KBM-7 (cell line): ENCODE measurements at places on chromosomes 5 and 9.

GRCh38 chr5:181053488-181054121, 13.5 kb downstream of the BTNL9 start:
- DNase-seq: no peak

- DNase-seq: no peak
Measured at GRCh38 chr9:121310571-121310970, 42.6 kb downstream of the GSN start.

DNA sequence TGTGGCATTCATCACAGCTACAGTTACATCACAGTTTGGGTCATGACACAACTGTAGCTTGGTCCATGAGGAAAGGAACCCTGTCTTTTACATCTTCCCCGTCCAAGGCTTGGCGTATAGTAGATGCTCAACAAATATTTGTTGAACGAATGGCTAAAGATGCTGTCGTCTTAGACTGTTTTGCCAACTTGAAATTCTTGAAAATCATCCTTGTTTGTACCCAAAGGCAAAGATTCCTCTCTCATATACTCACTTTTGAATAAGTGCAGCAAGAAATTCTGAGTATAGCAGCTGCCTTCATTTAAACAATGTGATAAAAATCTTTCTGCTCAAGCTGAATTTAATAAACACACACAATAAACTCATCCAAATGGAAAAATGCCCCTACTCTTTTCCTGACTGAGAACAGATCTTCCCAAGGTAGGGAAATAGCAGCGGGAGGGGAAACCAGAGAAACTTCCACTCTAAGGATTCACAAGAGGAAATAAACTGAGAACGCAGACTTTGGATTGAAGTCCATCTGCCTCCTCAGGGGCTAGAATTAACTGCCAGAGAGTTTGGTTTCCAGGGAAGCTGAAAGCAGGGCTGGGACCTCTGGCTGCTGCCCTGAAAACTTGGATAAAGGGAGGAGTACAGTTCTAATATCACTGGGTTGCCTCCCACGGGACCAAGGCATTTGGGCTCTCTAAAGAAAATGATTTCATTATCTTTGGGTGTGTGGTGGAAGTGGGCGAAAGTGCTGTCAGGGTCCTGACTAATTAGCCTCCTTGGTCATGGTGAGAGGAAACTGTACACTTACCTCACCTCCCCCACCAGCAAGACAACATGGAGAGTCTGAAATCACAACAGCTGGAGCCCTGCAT, 99.1 kb downstream of the DPYSL3 start:
- no peak for DNase-seq

GRCh38 chr5:77627869-77628674, 10.4 kb downstream of the OTP start:
- DNase-seq: no peak

- no peak for DNase-seq
Measured at GRCh38 chr5:143244990-143245389, 158.5 kb downstream of the NR3C1 start.

DNA sequence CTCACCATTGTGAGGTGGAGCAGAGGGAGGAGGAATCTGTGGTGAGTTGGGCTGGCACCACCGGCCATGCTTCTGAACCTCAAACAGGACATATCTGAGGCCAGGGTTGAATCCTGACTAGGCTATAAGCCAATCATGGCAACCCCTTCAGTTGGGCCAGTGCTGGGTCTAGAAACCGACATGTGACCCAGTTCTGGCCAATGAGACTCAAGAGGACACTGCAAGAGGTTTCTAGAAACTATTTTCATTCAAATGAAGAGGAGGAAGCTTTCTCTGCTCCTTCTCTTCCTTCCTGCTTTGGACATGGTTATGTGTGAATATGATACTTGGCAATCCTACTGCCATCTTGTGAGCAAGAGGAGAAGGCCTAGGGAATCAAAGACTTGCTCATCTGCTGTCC, 417.7 kb downstream of the SEMA5A start:
- no peak for DNase-seq

DNA sequence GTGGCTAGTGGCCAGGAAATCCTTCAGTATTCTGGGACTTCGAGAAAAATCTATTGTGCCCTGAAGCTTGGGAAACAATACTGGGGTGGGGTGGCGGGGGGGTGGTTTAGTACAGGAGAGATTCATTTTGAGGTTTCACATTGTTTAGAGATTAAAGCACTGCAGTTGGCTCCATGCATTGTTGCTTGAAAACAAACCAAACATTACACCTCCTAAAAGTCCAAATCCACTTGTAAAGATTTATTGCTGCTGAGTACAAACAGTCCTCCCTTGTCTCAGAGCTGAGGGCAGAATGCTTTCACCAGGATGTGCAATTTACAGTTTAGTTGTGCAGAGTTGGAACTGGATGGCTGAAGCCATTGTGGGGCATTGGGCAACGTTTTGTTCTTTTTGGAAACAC, 49.4 kb downstream of the GGTA1 start:
- DNase-seq: no peak

- DNase-seq: no peak
Measured at GRCh38 chr9:3989915-3990314, 310.0 kb downstream of the GLIS3 start.

DNA sequence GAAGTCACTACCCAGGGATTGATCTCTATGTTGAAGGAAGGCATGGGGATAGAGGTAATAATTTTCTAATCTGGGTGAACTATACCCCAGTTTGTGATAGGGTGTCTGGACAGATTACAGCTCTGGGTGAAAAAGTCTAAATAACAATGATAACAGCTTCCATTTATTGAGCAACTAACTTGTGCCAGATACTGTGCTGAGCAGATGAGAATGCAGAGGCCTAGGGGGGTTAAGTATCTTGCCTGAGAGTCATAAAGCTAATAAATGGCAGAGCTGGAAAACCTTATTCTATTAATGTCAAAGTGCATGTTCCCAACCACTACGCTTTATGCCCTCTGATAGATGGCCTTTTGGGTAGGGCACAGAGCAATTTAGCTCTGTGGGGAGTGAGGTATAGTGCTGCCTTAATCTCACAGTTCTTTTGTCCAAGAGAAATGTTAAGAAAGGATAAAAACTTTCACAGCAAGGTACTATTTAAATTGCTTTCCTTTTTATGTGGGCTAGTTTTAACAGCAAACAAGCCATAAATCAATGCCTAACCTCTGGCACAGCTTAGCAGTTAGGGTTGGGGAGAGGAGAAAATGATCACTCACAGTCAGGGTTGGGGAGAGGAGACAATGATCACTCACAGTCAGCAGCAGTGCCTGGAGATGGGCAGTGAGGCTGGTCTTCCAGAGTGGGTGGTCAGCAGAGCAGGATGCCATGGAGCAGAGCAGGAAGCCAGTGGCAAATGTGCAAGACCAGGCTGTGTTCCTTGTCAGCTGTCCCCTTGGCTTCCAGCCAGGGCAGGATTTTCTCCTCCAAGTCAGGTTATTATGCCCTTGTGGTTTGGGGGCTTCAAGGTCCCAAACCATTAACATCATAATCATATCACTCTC, 187.0 kb downstream of the CARTPT start:
- no peak for DNase-seq

DNA sequence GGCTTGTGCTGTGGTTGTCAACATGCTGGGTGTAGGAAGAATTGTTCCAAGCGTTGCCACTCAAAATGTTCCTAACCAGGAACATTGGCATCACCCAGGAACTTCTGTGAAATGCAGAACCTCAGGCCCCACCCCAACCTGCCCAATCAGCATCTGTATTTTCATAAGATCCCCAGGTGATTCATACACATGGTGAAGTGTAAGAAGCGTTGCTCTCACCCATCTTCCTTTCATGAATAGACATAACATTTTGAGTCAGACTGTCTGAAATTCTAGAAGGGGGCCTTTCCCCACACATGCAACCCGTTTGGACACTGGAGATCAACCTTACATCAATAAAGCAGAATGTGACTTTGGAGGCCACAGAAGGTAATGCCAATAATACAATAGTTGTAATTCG, 9.3 kb upstream of the AFAP1L1 start:
- DNase-seq: no peak

- no peak for DNase-seq
Measured at GRCh38 chr5:141586246-141586645, 32.6 kb downstream of the DIAPH1 start.

DNA sequence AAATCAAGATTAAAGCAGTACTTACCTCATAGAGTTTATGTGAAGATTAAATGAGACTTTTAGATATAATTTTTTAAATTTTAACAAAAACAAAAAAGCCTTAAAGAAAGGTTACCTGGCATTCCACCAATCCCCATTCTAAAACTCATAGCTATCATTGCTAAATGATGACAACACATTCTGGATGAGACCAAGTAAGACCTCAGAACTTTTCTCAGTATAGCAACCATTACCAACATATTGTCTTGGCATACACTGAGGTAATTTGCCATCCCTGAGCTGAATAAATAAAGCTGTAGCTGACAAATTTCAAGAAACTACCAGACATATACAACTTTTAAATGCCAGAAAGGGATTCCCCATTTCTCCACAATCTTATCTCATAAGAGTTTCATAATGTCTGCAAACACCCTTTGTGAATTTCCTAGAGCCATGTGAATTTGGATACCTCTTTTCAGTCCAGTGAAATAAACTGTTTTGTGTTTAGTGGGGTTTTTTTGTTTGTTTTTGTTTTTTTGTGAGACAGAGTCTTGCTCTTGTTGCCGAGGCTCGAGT, 29.5 kb downstream of the RANBP3L start:
- no peak for DNase-seq

DNA sequence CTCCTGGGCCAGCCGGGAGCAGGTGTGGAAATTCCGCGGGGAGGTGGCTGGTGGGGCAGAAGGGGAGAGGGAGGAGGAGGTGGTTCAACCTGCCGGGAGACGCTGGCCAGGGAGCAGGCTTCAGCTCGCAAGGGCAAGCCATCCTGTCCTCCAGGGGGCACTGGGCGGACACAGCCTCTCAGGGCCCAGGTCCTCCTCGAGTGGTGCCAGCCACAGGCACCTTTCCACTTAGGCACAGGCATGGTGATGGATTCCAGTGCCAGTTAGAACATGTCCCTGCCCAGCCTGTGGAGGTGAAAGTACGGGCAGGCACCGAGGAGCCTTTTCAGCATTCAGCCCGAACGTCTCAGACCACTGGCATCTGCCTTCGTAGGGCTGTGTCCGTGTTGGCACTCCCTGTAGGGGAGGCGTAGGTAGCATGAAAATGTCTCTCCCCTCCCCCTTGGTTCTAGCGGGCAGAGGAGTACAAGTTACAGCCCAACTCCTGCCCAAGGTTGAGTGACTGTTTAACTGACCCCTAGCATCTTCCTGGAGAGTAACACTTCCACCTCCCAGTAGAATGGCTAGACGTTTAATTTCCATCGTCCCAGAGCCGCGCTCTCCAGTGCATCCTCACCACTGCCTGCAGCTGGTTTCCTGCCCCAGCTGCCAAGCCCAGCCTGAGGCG, 48.9 kb downstream of the DAB2IP start:
- no peak for DNase-seq

DNA sequence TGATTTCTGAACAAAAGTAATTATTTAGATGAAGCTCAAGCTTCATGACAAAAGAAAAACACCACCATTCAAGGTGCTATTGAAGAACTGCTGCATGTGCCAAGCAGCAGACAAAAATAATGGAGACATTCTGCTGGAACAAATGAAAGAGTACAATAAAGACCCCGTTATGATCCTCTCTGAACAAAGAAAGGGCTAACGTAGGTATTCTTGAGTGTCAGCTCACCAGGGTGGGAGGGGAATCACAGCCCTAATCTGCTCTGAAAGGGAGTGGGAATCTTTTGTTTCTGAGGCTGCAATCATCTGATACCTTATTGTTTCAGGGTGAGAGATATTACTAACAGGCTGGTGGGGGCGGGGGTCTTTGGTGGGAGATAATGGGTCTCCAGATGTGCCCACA, 15.4 kb downstream of the CEMIP2 start:
- DNase-seq: no peak

DNA sequence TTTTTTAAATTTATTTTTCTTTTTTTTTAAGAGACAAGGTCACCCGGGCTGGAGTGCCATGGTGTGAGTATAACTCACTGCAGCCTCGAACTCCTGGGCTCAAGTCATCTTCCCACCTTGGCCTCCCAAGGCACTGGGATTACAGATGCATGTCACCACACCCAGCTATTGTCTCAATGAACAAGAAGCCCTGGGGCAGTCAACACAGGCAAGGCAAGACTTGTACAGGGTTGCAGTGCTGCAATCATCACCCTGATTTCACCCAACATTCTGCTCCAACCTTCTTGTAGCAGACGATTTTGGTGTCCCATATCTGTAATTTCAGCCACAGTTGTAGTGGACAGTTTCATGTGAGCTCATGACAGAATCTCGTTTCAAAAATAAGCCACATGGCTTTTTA, 205.8 kb upstream of the KIF2A start:
- DNase-seq: no peak

DNA sequence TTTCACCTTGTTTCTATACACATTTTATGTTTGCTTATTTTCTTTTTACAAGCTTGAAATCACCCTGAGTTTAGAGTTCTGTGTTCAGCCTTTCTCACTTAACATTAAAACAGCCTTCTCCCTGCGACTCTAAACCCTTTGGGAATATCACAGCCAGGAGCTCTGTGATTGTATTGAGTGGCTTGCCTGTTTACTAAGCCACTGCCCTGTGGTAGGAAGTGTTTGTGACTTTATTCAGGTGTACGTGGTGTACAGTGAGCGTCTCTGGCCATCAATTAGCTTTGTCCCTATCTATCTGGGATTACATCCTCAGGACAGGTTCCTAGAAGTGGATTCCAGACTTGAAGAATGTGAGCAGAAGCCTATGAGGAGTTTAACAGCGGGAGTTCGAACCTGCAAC, 11.0 kb upstream of the NEURL1B start:
- no peak for DNase-seq

GRCh38 chr5:149130121-149130914, 11.0 kb upstream of the ABLIM3 start:
- DNase-seq: no peak

DNA sequence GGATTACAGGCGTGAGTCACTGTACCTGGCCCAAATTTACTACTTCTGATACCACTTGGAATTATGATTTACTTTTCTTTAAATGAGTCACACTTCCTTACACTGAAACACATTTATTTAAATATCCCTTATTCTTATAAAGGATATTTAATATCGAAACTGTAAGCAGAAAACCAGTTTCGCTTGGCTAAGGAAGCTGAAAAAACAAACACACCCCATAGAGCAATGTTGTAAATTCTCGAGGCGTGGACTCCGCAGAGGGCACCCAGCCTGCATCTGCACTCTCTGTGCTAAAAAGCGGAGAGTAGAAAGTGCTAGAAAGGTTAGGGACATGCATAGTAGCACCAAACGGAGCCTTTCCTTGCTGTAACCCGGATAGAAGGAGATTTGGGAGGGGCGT, 86.5 kb downstream of the HMCN2 start:
- no peak for DNase-seq

DNA sequence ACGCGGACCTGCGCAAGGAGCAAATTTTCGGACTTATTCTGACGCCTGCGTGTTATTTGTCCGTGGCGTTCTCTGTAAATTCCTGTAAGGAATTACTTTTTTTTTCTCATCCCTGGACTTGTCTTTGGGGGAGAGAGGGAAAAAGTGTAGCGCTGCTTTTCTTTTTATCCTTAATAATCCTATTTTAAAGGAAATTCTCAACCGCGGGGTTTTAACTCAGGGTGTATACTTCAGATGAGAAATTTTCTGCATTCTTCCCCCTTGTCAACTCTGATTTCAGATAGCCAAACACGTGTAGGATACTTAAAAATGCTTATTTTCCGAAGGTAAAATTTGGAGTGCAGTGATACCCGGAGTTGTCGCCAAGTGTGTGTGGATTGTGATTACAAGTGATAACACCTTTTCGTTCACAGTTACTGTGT, 853 bp downstream of the DCP2 start:
- DNase-seq: no peak

- DNase-seq: no peak
Measured at GRCh38 chr5:157478726-157479125, 18.7 kb downstream of the NIPAL4 start.
